A549 treated with GW870086 at 1 μM for 4 hours (cell line): ENCODE measurements at places on chromosomes 3 and 15. TPM values are rescaled to one million over a fixed set of nuclear protein-coding genes. Genes with fewer than 3 reads are reported as not detected.

THAP10 gene
- total RNA-seq: 3.7 to 6.3 TPM (median 4.8 TPM) in 5 replicates

GOLIM4 gene
- 14.0 to 19.5 TPM (median 18.5 TPM) in 5 replicates for total RNA-seq

TGM4 gene
- 0.10 to 0.20 TPM (median 0.17 TPM) in 5 replicates for total RNA-seq

ARNT2 gene
- 13.6 to 18.5 TPM (median 16.2 TPM) in 5 replicates for total RNA-seq

SEMA4B gene
- 66.5 to 111 TPM (median 100 TPM) in 5 replicates for total RNA-seq

PLA1A gene
- total RNA-seq: 0.11 to 0.56 TPM (median 0.44 TPM) in 5 replicates

TOP2B gene
- 54.2 to 71.0 TPM (median 63.6 TPM) in 5 replicates for total RNA-seq

NEK4 gene
- 10.7 to 14.5 TPM (median 14.0 TPM) in 5 replicates for total RNA-seq
